ENCODE measurements at places on chromosomes 5 and 9.
A peak's percentile ranks its signal among the peaks of the same experiment; 100 is the strongest.

GRCh38 chr5:154513669-154514084 is 35.6 kb upstream of the HAND1 start:
- no peak for DNase-seq

- no peak for DNase-seq
Measured at GRCh38 chr5:131196331-131196730, 25.6 kb downstream of the LYRM7 start.

- DNase-seq = peak; percentile 81
Measured at GRCh38 chr5:31193591-31194467, at the start of gene CDH6. Gene CDH6 (plus strand): TSS chr5:31193686. CDS start chr5:31267474, 73,788 bp downstream.

DNA sequence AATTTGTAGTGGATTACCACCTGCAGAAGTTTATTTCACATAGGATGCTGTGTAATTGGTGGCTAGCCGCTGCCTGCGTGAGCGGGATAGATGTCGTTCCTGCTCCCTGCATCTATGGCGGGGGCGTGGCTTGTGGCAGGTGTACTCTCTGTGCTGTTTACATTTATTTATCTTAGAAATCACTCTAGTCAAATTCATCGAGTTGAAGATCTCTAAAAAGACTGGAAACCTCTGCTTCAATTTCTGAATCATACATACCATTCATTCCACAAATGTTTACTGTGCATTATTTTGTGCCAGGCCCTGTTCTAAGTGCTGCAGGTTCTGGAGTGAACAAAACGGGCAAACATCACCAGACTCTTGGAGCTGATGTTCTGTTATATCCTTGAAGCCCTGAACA is 11.9 kb downstream of the ROPN1L start:
- DNase-seq = no peak

GRCh38 chr5:181054138-181054537 is 14.1 kb downstream of the BTNL9 start:
- no peak for DNase-seq

- DNase-seq = no peak
Measured at GRCh38 chr5:15638296-15638695, 138.3 kb downstream of the FBXL7 start.

DNA sequence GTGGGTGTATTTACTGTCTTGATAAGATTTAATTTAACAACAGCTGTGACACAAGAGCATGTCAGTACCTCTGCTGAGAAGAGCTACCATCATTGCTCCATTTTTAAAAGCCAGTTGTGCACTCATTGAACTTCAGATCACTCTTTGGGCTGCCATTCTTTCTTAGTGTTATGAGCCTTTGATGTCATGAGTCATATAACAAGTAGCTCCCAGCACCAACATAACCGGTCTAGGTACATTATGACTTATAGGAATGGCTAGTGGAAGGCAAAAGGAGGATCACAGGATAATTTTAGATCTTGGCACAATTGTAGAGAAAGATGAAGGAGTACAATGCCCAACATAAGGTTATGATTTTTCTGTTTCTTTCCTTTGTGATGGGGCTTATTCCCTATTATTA is 170.8 kb upstream of the FBN2 start:
- no peak for DNase-seq

DNA sequence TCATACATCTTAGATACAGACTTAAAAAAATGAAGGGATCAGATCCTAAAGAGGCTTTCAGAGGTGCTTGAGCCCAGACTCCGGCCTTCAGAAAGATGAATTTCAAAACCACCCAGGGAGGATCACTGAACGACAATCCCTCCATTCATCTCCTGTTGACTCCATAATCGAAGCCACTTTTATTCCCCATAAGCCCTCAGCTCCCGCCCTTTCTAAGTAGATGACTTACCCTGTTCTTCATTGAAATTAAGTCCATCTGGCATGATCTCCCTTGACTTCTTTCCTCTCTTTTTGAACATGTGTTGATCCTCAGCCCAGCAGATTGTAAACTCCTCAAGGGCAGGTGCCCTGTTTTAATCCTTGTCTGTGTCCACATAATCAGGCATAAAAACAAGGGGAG is 50.8 kb upstream of the ASTN2 start:
- DNase-seq = no peak

- DNase-seq = no peak
Measured at GRCh38 chr5:172768098-172768572, 2.9 kb downstream of the DUSP1 start.

GRCh38 chr5:133698646-133699526 is 86.5 kb upstream of the FSTL4 start:
- DNase-seq = no peak

DNA sequence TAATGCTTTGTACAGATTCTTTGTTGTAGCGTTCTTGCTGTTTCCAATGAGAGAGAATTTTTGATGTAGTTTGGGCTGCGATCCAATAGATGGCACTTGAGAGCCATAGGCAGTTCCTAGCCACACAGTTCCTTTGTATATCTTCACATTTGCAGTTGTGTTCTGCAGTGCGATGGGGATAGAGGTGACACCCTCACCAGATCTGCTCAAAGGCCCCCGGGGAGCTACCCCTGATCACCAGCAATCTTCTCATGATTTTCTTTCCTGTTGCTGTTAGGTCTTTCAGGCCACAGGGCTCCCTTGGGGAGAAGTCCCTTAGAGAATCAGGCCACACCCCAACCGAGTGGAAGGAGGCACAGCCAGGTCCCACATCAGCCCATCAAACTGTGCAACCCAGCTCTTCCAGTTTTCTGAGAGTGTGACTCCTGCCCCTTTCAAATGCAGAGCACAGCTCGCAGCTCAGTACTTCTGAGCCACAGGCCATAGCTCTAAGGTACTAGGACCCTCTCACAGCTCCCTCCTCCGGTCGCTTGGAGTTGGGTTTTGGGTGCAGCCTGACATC is 353.7 kb downstream of the SLCO4C1 start:
- peak; percentile 68 for DNase-seq

- DNase-seq = no peak
Measured at GRCh38 chr5:80503641-80504040, 15.7 kb downstream of the FAM151B start.

GRCh38 chr5:173475780-173476179 is 140.7 kb downstream of the BOD1 start:
- no peak for DNase-seq

DNA sequence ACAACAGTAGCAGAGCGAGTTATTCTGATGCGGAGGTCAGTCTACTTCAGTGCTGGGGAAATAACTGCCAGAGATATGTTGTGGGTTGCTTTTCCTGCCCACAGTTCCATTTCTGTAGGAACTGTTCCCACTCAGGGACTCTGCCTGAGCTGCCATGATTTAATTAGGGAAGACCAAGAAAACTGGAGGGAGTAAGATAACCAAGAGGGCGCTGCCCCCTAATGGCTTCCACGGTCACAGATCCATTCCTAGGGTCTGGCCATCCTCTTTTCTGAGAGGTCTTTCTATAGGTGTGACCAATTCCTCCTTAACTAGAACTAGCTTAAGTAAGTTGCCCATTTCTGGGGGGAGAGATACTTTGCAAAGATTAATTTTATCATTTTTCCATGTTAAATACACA is 125.9 kb downstream of the APBA1 start:
- DNase-seq = peak; percentile 87

DNA sequence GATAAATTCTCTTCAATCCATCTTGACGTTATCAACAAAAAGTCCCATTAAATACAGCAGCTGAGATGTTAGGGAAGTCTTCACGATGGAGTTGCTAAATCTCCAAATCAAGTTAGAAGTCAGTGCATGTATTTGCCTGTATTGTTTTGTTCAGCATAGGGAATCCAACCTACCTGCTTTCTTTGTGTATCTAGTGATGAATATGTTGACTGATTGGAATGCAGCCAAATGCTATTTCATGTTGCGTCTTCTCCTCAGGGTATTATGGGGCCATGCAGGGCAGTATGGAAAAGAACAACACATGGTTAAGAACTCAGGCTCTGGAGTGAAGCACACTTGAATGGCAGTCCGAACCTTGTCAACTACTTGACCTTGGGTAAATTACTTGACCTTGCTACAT is 529.5 kb upstream of the ZNF462 start:
- no peak for DNase-seq

DNA sequence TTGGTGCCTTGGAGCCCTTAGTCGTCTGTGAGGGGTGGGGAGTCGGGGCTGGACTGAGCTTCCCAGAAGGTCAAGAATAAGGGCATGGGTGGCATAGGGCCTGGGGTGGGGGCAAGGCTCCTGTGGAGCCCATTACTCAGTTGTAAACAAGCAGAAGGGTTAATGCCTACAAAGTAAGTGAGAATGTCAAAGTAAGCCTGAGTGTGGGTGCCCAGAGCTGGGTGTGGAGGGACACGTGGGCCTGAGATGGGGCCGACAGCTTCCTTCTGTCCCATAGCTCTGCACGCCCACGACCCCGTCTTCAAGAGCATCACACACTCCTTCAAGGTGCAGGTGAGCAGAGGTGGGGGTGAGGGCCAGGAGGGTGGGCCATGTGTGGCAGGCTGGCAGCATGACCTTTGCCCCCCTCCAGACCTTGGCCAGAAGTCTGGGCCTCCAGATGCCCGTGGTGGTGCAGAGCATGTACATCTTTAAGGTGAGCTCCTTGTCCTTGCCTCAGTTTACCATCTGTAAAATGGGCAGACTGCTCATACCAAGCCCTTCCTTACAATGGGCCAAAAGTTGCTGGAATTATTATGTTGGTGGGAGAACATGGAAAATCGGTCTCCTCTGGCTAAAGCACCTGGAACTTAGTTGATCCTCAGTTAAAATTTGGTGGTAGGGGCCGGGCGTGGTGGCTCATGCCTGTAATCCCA is 11.1 kb downstream of the DOLK start:
- no peak for DNase-seq

GRCh38 chr9:110179734-110180133 is 28.2 kb downstream of the C9orf152 start:
- DNase-seq = no peak

DNA sequence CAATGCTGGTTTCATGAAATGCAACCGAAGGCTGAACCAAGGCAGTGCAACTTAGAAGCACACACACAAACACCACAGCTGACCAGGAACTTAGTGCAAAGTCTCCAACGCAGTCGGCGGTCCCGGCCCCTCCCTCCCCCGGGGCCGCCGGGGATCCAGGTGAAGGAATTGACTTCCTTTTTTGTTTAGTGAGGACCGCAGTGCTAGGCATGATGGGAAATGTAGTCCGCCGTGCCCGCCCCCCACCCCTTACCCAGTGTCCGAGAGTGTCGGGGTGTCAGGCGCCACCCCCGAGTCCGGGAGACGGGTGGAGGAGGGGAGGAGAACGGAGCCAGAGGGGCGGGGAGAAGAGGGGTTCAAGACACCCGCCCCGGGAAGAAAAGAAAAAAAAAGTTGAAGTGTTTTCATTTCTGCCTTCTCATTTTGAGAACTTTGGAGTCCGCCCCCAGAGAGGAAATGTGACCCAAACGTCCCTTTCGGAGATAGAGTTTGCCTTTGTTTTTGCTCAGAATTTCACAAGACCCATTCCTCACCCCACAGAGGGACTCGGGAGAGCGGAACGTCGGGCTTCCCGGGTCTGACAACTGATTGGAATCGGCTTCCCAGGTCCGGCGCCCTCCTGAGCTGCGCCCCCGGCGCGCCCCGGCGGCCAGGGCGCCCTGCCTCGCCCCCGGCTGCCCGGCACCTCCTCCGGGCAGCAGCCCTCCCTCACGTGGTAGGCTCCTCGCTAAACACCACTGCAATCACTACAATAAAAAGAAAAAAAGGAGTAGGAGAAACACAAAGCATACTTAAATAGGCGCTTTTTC is 2.0 kb downstream of the IER5L start:
- DNase-seq = peak; percentile 68

DNA sequence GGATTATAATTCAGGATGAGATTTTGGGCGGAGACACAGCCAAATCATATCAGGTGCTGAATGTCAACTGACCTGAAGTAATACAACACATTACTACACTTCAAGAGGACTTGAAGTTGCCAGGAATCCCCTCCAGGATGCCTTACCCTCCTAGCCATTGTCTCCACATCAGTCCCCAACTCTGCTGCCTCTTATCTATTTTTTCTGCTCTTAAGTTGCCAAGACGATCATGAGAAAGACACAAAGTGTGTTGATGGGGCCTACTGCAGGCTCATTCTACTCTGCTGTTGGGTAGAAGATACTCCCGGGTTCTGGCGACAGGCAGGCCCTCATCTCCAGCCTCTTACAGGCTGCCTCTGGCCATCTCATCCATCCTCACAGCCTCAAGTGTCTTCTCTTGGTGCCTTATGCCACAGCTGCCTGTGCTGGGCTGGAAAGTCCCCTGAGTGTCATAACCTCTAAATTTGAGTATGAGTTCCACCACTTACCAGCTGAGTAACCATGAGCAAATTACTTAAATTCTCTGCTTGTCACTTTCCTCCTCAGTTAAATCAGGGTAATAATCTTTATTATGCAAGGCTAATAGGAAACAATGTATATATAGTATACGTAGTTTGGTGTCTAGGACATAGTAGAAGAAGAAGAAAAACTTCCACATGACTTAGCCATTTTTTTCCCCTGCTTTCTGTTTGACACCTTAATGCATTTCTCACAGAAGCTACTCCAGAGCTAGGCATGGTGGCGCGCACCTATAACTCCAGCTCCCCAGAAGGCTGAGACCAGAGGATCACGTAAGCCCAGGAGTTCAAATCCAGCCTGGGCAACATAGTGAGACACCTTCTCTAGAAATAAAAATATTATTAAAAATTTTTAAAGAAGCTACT is 73.0 kb upstream of the SNX2 start:
- DNase-seq = no peak

- no peak for DNase-seq
Measured at GRCh38 chr9:106981396-106982287, 118.7 kb downstream of the ZNF462 start.

DNA sequence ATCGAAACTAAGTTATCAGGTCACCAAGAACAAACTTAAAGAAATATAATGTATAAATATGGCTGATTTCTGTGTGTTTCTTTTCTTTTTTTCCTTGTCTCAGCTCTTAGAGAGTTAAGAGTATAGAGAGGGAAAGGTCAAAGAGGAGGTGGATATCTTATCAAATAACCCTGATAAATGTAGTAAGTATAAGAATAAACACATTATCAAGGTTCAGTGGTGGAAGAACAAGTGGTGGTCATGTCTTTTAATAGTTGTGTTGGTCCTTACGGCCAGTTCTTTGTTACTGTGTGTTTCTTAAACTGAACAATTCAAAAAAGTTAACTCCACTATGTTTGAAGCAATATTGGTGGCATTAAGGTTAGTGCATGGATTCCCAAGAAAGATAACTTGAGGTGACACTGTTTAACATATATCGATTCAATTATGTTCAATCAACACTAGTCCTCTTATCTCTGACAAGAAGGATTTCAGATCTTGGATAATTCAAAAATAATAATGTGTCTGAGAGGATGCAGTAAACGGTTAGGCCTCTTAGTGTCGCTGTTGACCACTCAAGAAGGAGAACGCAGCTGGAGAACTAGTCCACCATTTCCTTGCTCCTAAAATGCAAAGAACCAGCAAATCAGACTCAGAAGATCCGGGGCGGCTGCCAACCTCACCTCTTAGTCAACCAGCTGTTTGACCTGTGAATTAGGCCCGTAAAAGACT is at the start of gene PCDHGA3:
Gene PCDHGA3, plus strand, starts transcription at position 588 of the 711 bp plus-strand sequence. CDS start 205 bp downstream, outside the sequence.
- peak; percentile 67 for DNase-seq

- DNase-seq = no peak
Measured at GRCh38 chr5:116497631-116498030, 77.0 kb downstream of the SEMA6A start.

GRCh38 chr5:136034492-136034891 is 5.7 kb downstream of the TGFBI start:
- no peak for DNase-seq

GRCh38 chr5:33476992-33477391 is 36.2 kb downstream of the TARS1 start:
- no peak for DNase-seq
